ENCODE measurements at places on chromosomes 12 and 14.
A peak's percentile ranks its signal among the peaks of the same experiment; 100 is the strongest.

- peak; percentile 90 for DNase-seq
Measured at GRCh38 chr14:64504310-64504896, at the start of gene ZBTB1. TSS of gene ZBTB1 (plus strand) at chr14:64504770. CDS start at chr14:64521505, 16,735 bp downstream.

DNA sequence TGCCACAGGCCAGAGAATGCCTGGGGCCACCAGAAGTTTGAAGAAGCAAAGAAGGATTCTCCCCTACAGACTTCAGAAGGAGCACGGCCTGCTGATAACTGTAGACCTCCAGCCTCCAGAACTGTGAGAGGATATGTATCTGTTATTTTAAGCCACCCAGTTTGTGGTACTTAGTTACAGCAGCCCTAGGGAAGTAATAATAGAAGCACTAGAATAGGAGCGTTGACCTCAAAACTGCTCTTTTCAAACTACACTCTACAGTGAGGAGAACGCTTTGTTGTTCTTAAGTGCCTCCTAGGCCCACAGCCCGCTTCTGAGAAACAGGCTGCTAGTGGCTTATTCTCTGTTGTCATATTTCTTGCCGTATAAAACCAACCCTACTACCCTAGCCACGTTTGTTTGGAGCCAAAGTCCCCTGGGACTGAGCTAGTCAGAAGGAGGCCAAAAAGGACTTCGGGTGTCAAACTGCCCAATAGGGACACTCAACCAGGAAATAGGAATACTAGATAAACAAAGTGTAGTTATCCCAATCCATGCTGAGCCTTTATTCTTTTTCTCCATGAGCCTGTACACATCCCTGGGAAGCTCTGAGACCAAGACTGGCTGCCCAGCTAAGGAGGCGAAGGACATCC lies 38.5 kb upstream of the FRS2 start:
- no peak for DNase-seq

GRCh38 chr12:58097741-58098140 lies 156.4 kb downstream of the ATP23 start:
- DNase-seq = no peak

GRCh38 chr14:73887694-73888459 lies 1.2 kb downstream of the ZNF410 start:
- no peak for DNase-seq

DNA sequence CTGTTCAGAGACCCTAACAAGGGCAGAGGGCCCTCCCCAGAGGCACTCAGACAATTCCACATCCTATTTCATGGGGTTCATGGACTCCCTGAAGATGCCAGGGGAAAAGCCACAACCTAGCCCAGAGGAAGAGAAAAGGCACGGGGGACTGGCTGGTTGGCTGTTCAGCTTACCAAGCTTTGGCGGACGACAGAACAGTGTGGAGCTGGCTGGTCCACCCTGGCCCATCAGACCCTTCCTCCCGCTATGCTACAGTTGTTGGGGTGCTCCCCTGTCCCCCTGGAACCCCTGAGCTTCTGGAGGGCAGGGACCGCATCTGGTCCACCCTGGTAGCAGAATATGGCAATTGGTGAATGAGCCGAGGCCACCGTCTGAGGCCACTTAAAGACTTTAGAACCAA lies 6.3 kb downstream of the TESC start:
- no peak for DNase-seq

GRCh38 chr14:57871459-57872080 lies 5.7 kb upstream of the SLC35F4 start:
- no peak for DNase-seq

DNA sequence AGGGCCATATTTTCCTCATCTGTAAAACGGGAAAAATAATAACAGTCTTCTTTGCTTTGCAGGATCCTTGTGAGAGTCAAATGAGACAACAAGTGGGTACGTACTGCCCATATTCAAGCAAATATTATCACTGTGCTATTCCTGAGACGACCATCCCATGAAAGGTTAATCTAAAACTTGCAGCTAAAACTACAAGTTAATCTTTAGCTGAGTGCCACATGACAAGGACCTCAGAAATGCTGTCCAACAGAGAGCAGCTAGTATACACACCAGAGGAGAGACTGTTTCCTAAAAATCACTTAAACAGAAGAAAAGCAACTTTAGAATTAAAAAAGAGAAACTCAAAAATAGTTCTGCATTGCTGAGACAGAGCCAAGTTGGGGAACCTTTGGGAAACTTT lies 162.7 kb upstream of the TMTC2 start:
- DNase-seq = no peak

DNA sequence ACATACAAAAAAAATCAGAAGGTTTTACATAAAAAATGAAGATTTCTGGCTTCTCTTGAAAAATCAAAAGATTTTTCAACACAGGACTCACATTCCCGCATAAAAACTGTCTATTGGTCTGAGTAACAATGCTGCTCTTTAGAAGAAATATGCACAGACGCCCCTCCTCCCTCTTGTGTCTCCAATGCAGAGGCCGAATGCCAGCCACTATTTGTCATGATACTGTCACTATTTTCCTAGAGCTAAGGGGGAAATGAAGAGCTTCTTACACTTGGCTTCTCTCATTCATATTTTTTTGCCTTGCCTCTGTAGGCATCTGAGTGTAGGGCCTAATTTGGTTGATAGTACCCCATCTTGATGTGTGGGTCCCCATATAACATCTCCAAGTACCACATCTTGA lies 98.0 kb downstream of the BBS10 start:
- no peak for DNase-seq

- DNase-seq = no peak
Measured at GRCh38 chr14:93903342-93904184, 23.6 kb upstream of the FAM181A start.

DNA sequence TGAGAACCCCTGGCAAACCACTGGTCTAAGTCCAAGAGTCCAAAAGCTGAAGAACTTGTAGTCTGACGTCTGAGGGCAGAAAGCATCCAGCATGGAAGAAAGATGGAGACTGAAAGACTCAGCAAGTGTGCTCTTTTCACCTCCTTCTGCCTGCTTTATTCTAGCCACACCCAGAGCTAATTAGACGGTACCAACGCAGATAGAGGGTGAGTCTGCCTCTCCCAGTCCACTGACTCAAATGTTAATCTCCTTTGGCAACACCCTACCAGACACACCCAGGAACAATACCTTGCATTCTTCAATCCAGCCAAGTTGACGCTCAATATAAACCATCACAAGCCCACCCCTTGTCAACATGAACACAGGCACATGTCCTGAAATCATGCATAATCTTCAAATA lies 155.1 kb downstream of the CCDC59 start:
- no peak for DNase-seq

- DNase-seq = no peak
Measured at GRCh38 chr14:37187294-37187693, 10.4 kb upstream of the MIPOL1 start.

- peak; percentile 78 for DNase-seq
Measured at GRCh38 chr14:90299408-90299807, 32.3 kb downstream of the NRDE2 start.

GRCh38 chr12:21583587-21583986 lies 21.1 kb downstream of the GYS2 start:
- no peak for DNase-seq

DNA sequence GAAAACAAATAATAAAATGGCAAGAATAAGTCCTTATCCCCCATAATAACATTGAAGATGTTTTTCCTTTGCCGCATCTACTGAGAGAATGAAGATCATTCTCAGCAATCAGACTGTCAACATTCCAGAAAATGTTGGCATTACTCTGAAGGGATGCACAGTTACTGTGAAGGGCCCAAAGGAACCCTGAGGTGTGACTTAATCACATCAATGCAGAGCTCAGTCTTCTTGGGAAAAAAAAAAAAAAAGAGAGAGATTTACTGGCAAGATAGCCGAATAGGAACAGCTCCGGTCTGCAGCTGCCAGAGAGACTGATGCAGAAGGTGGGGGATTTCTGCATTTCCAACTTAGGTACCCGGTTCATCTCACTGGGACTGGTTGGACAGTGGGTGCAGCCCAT lies 41.3 kb upstream of the OR6J1 start:
- DNase-seq = no peak

GRCh38 chr12:127145929-127146789 lies 1120.8 kb upstream of the TMEM132C start:
- DNase-seq = no peak

DNA sequence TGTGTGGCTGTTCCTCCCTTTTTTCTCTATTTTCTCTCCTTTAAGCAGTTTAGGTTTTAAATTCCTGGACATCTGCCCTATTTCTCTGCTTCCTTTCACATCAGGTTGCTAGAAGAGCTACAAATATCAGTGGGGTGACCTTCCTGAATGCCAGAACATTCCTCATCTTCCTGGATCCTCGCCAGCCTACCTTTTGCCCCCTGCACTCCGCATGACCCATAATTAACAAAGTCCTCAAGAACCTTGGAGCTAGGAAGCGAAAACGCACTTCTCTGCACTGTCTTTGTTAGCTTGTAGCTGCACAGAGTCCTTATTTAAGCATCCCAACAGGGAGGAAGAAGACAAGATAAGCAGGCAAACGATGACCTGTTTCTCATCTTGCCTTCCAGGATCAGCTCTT lies 30.5 kb downstream of the VDR start:
- no peak for DNase-seq

- DNase-seq = peak; percentile 53
Measured at GRCh38 chr12:124680863-124681778, 113.7 kb upstream of the NCOR2 start.

- DNase-seq = no peak
Measured at GRCh38 chr12:807041-807735, 54.8 kb downstream of the WNK1 start.

DNA sequence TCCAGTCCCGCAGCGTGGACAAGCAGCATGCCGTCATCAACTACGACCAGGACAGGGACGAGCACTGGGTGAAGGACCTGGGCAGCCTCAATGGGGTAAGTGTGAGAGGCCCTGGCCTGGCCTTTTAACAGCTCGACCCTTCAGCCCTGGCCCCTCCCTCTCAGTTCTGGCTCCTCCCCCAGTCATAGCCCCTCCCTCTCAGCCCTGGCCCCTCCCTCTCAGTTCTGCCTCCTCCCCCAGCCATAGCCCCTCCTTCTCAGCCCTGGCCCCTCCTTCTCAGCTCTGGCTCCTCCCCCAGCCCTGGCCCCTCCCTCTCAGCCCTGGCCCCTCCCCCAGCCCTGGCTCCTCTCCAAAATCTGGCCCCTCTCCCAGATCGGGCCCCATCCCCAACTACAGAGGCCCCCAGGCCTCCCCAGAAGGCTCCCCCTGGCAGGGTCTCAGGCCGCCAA lies 11.2 kb downstream of the CEP170B start:
- no peak for DNase-seq

DNA sequence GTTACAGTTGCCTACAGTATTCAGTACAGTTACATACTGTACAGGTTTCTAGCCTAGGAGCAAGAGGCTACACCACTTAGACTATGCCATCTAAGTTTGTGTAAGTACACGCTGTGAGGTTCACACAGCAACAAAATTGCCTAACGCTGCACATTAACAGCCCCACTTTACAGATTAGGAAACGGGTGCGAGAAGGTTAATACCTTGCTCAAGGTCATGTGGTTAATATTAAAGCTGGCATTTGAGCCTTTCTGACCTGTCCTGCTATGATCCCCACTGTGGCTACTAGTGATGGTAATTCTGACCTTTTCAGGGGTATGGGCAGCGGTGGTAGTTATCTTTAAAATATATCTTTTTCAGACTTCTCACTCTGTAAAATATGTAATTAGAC lies 20.9 kb downstream of the ACVR1B start:
- DNase-seq = no peak

GRCh38 chr12:94832780-94833681 lies 170.5 kb downstream of the NDUFA12 start:
- DNase-seq = no peak

DNA sequence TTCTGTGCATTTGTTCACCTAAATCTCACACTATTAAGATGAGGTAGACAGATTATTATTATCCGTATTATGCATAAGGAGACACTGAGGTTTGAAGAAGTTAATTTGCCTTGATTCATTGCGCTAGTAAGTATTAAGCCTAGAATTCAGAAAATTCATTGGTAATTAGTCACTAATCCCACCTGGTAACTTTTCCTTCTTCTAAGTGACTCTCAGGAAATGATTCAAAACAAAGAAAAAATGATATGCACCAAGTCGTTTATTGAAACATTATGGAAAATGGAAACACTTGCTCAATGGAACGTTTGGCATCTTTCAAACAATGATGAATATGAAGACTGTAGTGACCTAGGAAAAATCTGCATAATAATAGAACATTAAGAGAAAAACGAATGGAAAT lies 15.2 kb downstream of the RFX4 start:
- DNase-seq = no peak

DNA sequence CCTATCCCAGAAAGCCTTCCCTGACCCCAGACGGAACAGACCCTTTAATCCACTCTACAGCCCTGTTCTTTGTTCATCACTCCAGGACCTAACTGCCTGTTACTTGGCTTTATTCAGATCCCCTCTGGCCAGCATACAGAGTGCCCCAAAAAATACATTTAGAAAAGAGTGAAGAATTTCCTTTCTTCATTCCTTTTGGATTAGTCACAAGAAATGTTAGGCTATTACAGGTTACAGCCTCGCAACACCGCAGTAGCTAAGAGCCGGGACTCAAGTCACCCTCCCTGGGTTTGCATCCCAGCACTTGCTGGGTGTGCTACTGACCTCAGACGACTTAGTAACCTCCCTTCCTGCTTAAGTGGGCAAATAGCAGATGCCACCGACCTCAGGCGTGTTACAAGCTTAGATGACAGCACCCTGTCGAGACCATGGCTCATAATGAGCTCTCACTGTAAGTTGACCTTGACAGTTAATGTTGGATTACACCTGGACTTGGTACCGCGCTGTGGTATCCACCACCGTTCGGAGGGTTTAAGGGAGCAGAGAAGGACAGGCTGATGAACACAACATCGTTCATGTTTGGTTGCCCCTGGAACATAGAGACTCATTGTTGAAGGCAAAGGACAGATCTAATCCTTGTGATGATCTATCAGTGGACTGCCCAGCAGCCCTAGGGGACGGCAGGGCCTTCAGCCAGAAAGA lies 12.9 kb downstream of the GLRX5 start:
- DNase-seq = no peak

DNA sequence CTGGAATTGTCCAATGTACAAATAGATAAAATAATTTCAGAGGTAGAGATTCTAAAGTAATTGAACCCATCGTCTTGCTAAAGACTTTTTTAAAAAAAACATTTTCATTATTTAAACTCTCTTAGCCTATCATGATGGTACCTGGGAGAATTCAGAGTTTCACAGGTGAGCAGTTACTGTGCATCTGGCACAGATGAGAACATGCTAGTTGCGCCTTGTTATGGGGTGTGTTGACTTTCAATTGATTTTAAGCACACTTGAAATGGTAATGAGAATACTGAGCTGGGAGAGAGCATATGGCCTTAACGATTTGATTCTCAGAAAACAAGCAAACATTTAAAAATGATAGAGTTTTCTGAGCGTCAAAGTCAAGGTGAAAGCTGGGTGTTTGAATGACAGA lies 66.6 kb downstream of the FLRT2 start:
- no peak for DNase-seq

DNA sequence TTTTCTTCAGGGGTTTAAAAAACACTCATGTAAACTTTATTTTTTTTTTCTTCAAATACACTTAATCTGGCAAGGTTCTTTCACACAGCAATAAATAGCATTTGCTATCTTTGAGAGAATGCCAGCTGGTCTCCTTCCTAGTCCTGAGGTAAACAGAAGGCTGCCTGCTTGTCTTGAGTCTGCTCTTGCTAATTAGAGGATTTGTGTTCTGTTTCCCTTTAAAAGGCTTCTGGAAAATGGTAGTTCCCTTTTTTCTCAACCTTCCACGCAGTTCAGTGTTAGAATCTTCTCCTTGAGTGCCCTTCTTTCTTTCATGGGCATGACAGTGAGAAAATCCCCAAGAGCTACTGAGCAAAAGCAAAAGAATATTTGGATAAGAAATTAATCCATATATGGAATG lies 92.3 kb upstream of the DCN start:
- no peak for DNase-seq
